ENCODE measurements at places on chromosomes 3 and 15.

DNA sequence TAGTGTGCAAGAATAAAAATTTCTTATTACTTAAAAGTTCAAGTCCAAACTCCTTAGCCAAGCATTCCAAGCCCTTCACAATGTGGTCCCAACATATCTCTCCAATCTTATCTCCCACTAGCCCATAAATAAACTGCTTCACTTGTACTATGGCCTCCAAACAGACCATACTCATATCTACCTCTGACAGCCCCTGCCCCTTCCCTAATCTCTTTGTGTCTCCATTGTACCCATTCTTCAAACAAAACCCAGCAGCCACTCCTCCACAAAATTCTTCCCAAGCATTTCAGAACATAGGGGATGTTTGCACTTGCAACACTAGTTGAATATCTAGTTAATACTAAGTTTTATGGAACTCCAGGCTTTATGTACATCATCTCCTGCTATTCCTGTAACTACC lies 30.5 kb downstream of the LCMT2 start:
- no peak for DNase-seq

GRCh38 chr15:87201986-87202385 lies 1054.6 kb downstream of the NTRK3 start:
- no peak for DNase-seq

DNA sequence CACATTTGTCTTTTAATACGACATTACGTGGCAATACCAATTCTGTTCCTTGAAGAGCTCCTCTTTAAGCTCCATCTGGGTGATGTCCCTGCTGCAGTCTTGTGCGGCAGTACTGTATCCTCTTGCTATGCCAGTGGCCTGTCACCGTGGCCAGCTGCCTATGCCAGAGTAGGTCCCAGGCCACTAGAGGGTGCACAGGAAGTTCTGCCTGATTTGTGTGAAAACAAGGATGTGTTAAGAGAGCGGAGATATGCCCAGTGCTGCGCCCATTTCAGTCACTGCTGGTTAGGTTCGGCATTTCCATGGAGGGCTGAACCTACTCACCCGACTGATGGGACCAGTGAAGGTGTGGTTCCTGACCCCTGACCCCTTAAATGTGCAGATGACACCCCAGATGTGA lies 25.2 kb downstream of the NIPA1 start:
- no peak for DNase-seq

- DNase-seq: no peak
Measured at GRCh38 chr3:14849638-14850230, 31.0 kb downstream of the FGD5 start.

DNA sequence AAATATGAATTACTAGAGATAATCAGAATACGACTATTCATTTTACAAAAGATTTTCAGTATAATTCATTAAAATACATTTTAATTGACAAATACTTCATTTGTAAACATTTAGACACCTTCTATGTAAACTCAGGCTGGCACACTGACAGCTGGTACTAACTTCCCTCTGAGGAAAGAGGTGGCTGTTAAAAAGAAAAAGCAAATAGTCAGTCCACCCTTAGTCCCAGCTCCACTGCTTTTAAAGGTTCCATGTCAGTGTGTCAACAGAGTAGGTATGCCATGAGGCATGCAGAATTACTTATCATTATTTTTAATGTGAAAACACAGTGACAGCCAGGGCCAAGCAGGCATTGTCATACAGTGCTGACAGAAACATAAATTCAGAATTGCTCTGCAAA lies 16.1 kb downstream of the TM6SF1 start:
- DNase-seq: no peak

GRCh38 chr3:9715764-9716437 lies 12.3 kb downstream of the CPNE9 start:
- DNase-seq: no peak

Data from stimulated activated CD8-positive, alpha-beta memory T cell treated with anti-CD3 and anti-CD28 coated beads, Interleukin-7, amount 100 ng/mL, for 48 hours (primary cell).